ENCODE measurements at places on chromosomes 6 and 20. TPM values are rescaled to one million over a fixed set of nuclear protein-coding genes. Genes with fewer than 3 reads are reported as not detected.

The NKX2-4 gene
- total RNA-seq = not detected

The RAD21L1 gene
- total RNA-seq = not detected

The RAB44 gene
- 0.75 TPM for total RNA-seq

The FAM217A gene
- 0.09 TPM for total RNA-seq

The ACSS2 gene
- 98.1 TPM for total RNA-seq

The CSNK2A1 gene
- total RNA-seq = 91.6 TPM

The GRIK2 gene
- 1.2 TPM for total RNA-seq

The RCAN2 gene
- total RNA-seq = 61.7 TPM

The SLC35F1 gene
- total RNA-seq = 1.1 TPM

The PACRG gene
- total RNA-seq = 3.2 TPM

The RNF182 gene
- 0.14 TPM for total RNA-seq

The PPP1R14C gene
- 0.37 TPM for total RNA-seq

The CST5 gene
- total RNA-seq = not detected

The CLVS2 gene
- 0.06 TPM for total RNA-seq

The KCNQ5 gene
- 2.3 TPM for total RNA-seq

The TRIM40 gene
- total RNA-seq = not detected

The ZNF334 gene
- 7.7 TPM for total RNA-seq

The GTSF1L gene
- total RNA-seq = not detected

The CCN6 gene
- not detected for total RNA-seq

The PACSIN1 gene
- 1.4 TPM for total RNA-seq

The OARD1 gene
- total RNA-seq = 36.3 TPM

The C6orf15 gene
- not detected for total RNA-seq
